ENCODE measurements at places on chromosomes 2 and 18. TPM values are rescaled to one million over a fixed set of nuclear protein-coding genes. Genes with fewer than 3 reads are reported as not detected.

The DPP10 gene
- not detected for total RNA-seq

The FAM228B gene
- 5.6 TPM for total RNA-seq

The AQP12B gene
- not detected for total RNA-seq

The FAP gene
- not detected for total RNA-seq

The RBBP8 gene
- 66.6 TPM for total RNA-seq

The GYPC gene
- 0.66 TPM for total RNA-seq

The PLEKHH2 gene
- 7.8 TPM for total RNA-seq

The TMEM237 gene
- total RNA-seq = 29.4 TPM

The KLHL14 gene
- total RNA-seq = not detected

The MBOAT2 gene
- total RNA-seq = 16.8 TPM

The G6PC2 gene
- not detected for total RNA-seq

The TP53I3 gene
- total RNA-seq = 20.1 TPM

The LIPG gene
- total RNA-seq = 2.6 TPM

The CDCA7 gene
- total RNA-seq = 57.9 TPM

The ICA1L gene
- 2.5 TPM for total RNA-seq

The ANKRD36 gene
- 16.5 TPM for total RNA-seq

Data from HCT116 (cell line).